ENCODE measurements at places on chromosomes 11 and 22.

DNA sequence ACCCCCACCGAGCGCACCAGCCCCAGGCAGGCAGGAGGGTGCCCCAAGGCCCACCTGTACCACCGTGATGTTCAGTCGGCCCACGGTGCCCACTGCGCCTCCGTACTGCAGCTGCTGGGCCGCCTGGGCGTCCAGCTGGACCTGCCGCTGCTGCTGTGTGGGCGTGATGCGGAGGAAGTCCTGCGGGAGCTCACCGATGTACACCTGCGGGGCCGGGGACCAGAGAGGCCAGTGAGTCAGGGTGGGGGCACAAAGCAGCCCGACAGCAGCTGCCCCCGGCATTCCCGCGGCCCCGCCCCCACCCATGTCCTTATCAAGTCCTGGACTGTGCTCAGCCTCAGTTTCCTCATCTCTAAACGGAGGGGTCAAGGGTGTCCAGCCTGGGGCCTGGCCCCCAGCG lies 13.8 kb downstream of the TOLLIP start:
- no peaks in the 10 kb centered on the region for H3K27me3 ChIP-seq
- DNase-seq = no peak
- H3K27ac ChIP-seq = no peak overlapping the region
- H3K4me3 ChIP-seq = no peak overlapping the region
- no peaks in the 10 kb centered on the region for H3K4me1 ChIP-seq

- H3K27me3 ChIP-seq = peaks cover 46% of the 10 kb centered on the region
- H3K36me3 ChIP-seq = no peaks in the 10 kb centered on the region
- H3K4me1 ChIP-seq = no peaks in the 10 kb centered on the region
- H3K4me3 ChIP-seq = no peak overlapping the region
Observed at GRCh38 chr22:39689421-39689820, 118.9 kb downstream of the CACNA1I start.

DNA sequence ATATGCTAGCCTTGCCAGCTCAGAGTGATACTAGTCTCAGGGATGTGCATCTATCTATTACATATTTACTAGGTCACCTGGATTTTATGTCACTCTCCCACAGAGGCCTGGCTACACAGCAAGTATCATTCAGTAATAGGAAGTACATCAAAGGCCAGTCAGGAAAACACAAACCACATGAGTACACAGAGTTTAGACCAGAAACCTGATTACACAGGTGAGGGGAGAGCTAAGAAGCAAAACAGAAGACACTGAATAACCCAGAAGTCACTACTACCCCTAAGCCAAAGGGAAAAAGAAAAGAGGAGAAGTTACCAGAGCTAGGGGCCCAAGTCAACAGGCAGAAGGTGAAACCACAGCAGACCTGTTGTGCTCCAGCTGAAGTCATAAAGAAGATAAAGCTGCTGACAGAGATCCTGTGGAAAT lies 13.3 kb downstream of the LPXN start:
- no peak overlapping the region for H3K27ac ChIP-seq
- H3K4me3 ChIP-seq = no peak overlapping the region
- H3K36me3 ChIP-seq = peaks cover 13% of the 10 kb centered on the region
- no peaks in the 10 kb centered on the region for H3K4me1 ChIP-seq

GRCh38 chr22:46245511-46245910 lies 4.6 kb downstream of the CDPF1 start:
- no peaks in the 10 kb centered on the region for H3K27me3 ChIP-seq
- H3K27ac ChIP-seq = peak overlapping the region; percentile 80
- peaks cover 2% of the 10 kb centered on the region for H3K4me1 ChIP-seq
- H3K4me3 ChIP-seq = no peak overlapping the region
- DNase-seq = peak; percentile 84

- no peak for DNase-seq
- no peaks in the 10 kb centered on the region for H3K36me3 ChIP-seq
- no peak overlapping the region for H3K4me3 ChIP-seq
- peaks cover 5% of the 10 kb centered on the region for H3K4me1 ChIP-seq
- H3K27ac ChIP-seq = no peak overlapping the region
- H3K27me3 ChIP-seq = no peaks in the 10 kb centered on the region
Observed at GRCh38 chr11:110124605-110125004, 31.4 kb downstream of the ZC3H12C start.

DNA sequence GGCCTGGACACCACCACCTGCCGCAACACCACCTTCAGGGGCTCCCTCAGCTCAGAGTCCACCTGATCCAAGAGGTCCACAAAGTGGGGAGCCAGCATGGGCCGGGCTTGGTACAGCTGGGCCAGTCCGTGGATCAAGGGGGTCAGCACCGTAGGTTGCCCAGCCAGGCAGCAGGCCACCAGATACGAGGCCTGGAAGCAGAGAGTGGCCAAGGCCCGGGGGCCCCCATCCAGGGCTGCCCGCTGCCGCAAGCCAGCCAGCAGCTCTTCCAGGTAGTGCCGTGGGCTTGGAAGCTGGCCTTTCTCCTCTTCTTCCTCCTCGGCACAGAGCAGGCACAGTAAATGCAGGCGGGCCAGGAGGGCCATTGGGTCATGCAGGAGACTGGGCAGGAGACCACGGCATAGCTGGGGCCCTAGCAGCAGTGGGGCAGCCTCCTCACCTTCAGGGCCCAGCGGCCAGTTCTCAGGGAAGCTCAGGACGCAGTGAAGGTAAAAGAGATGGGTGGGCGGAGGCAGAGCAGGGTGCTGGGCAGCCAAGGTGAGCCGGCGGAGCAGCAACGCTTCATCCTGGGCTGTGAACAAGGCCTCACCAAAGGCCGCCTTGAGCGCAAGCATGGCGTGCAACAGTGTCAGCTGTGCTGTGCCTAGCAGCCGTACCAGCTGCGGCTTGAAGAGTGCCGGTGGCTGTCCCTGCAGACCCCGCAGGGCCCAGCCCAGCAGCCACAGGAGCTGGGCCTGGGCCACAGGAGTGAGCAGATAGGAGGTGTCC lies 1.7 kb downstream of the AP5B1 start:
- peaks cover 24% of the 10 kb centered on the region for H3K36me3 ChIP-seq
- no peak for DNase-seq
- peaks cover 8% of the 10 kb centered on the region for H3K4me1 ChIP-seq
- H3K4me3 ChIP-seq = peak overlapping the region; percentile 79

- no peaks in the 10 kb centered on the region for H3K27me3 ChIP-seq
- no peak overlapping the region for H3K27ac ChIP-seq
- no peak for DNase-seq
- no peaks in the 10 kb centered on the region for H3K4me1 ChIP-seq
Observed at GRCh38 chr11:118370774-118371173, 11.4 kb downstream of the UBE4A start.

- H3K27ac ChIP-seq = no peak overlapping the region
- peaks cover 44% of the 10 kb centered on the region for H3K4me1 ChIP-seq
- DNase-seq = no peak
- H3K36me3 ChIP-seq = no peaks in the 10 kb centered on the region
Observed at GRCh38 chr11:122149202-122149601, 33.2 kb upstream of the BLID start.

GRCh38 chr22:25630447-25630846 lies 66.0 kb downstream of the GRK3 start:
- H3K4me1 ChIP-seq = peaks cover 6% of the 10 kb centered on the region
- DNase-seq = no peak
- H3K27ac ChIP-seq = no peak overlapping the region
- no peak overlapping the region for H3K4me3 ChIP-seq

DNA sequence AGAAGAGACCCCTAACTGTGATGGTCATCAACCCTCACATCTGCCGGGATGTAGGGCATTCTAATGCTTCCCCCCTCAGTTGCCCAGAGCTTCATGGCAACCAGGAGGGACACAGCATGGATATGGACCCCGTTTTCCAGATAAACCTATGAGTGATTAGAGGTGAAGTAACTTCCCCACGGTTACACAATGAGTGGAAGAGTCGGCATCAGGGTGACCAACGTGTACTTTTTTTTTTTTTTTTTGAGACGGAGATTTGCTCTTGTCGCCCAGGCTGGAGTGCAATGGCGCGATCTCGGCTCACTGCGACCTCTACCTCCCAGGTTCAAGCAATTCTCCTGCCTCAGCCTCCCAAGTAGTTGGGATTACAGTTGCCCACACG lies 25.0 kb downstream of the TXN2 start:
- H3K27me3 ChIP-seq = no peaks in the 10 kb centered on the region
- DNase-seq = no peak
- peaks cover 21% of the 10 kb centered on the region for H3K4me1 ChIP-seq
- no peak overlapping the region for H3K4me3 ChIP-seq
- peak overlapping the region; percentile 65 for H3K27ac ChIP-seq

GRCh38 chr11:132623511-132623910 lies 908.8 kb downstream of the OPCML start:
- no peak overlapping the region for H3K4me3 ChIP-seq
- no peaks in the 10 kb centered on the region for H3K36me3 ChIP-seq
- H3K27ac ChIP-seq = no peak overlapping the region
- DNase-seq = no peak
- no peaks in the 10 kb centered on the region for H3K27me3 ChIP-seq

All from lung (tissue), 17 donors.